IMR-90 (cell line): ENCODE measurements at places on chromosomes 5 and 9.

GRCh38 chr9:133658442-133659431 is 22.6 kb downstream of the DBH start:
- peak; percentile 19 for DNase-seq

GRCh38 chr5:114435220-114435481 is 73.3 kb downstream of the KCNN2 start:
- no peak for DNase-seq

GRCh38 chr5:113292462-113292861 is 142.3 kb downstream of the TSSK1B start:
- DNase-seq, result peak; percentile 32

DNA sequence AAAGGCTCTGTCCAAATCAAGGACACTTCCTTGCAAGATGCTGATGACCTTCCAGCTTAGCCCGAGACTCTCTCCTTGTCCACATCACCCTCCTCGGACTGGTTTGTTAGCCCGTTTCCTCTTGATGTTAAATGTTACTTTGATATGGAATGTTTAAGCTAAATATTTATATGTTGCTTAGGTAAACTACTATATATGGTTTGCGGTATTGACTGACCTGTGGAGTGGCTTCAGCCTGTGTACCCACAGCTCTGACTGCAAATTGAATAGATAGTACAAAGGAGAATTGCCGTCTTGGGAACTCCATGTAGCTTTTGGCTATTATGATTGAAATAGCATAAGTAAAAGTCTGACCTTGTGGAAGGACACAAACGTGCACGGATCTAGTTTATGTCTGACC is 422.0 kb downstream of the YTHDC2 start:
- DNase-seq, result no peak

DNA sequence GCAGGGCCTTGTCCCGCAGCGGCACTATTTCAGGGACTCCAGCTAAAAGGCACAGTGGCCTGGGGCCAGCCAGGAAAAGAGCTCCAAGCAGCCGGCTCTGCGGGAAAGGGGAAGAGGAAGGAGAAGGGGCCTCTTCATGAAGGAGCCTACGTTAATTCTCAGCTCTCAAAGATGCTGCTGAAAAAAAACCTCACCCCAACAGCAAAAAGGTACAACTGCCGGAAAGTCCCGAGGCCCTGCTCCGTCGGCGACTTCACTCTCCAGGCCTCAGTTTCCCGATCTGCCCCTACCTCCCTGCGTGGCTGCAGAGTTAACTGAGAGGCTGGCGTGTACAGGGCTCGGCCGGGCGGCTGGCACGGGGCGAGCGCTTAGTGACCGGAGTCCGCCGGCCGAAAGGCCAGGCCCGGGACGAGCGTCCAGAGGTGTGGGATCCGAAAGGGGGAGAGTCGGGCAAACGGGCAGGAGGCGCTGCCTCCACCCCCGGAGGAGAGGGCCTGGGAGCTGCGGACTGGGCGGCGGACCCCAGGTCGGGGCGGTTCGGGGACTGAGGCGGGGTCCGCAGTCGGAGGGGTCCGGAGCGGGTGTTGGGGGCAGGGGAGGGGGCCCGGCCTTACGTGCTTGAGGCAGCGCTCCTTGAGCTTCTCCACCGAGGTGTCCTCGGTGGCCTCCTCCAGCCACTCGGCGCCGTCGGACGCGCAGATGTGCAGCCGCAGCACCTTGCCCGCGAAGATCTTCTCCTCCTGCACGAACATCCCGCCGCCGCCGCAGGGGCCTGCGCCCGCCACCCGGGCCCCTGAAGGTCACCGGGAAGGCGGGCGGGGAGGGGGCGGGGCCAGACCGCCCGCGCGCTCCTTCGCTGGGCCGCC is 529 bp downstream of the UBAC1 start:
- no peak for DNase-seq

GRCh38 chr5:142977363-142978051 is 207.3 kb downstream of the ARHGAP26 start:
- DNase-seq, result peak; percentile 94

DNA sequence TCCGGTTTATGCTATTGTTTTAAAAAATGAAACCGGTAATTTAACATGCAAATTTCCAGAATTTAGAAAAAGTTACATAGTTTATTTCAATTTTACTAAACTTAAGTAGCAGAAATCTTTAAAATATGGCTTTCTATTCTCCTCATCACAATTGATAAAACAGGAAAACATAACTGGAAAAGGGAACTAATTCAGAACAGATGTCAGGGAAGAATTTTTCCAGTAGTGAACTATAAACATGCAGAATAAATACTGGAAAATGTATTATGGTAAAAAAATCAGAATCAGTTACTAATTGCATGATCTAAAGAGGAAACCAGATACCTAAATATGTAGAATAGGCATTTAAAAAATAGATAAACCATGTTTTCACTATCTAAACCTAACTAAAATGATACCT is 7.3 kb upstream of the NR4A3 start:
- no peak for DNase-seq

DNA sequence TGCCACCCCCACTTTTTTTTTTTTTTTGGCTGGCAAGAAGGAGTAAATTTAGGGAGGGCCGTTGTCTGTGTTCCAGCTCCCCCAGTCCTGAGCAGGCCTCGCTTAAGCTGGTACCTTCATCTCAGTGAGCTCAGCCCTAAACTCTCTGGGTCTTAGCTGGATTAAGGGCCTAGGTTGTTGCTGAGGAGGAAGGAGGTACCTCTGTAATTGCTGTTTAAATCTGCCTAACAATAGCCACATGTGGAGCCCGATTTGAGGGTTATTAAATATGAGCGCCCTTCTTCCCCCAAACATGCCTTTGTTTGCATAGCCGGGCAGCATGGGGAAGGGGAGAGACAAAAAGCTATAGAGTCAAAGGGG is 179.0 kb upstream of the PITX1 start:
- DNase-seq, result no peak

GRCh38 chr5:123460296-123460729 is 37.1 kb upstream of the CEP120 start:
- DNase-seq, result peak; percentile 71

- DNase-seq, result no peak
Observed at GRCh38 chr5:164581889-164582288, 1076.5 kb downstream of the MAT2B start.

DNA sequence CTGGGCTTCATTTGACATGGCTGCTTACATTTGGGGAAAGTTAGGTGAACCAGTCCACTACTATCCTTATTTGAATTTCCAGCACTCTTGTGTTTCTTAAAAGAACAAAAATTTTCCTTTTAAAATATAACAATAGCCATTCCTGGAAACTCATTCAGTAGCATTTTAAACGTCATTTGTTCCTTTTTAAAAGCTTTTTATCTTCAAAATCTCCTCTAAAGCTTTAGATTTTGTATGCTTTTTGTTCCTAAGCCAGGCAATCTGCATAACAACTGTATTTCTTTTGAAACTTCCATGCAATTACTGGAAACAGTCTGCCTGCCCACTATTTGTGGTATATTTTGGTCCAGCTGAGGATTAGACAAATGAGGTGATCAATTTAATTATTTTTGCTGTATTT is 172.2 kb upstream of the PLCXD3 start:
- no peak for DNase-seq

DNA sequence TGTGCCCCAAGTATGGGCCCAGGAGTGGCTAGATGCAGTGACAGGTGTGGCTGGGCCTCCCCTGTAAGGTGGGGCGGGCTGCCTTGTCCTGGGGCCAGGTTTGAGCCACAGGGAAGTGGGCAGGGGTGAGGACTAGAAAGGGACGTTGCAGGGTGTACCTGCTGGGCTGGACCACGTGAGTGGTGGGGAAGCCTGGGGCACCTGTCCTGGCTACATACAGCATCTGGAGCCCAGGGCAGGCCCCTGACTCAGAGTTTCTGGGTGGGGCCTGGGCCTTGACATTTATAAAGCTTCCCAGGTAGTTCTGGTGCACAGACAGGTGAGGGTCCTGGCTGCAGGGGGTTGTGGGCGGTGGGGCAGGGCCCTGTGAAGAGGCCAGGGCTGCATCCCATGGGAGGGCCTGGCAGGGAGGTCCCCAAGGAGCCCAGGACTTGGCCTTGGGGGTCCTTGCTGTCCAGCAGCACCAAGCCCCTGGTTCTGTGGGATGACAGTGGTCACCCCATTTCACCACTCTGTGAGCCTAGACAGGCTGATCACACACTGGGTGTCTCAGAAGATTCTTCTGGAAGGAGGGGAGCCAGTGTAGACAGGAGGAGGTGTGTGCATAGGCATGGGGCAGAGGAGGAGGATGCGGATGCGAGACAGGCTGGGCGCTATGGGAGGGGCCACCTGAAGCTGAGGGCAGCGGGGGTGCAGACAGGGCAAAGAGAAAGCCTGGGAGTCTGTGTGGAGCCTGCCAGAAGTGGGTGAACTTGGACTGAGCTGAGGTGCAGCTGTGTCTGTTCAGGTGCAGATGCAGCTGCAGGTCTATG is 94.0 kb downstream of the PHF2 start:
- DNase-seq, result peak; percentile 13

GRCh38 chr5:143262393-143263174 is 140.9 kb downstream of the NR3C1 start:
- peak; percentile 99 for DNase-seq

- DNase-seq, result no peak
Observed at GRCh38 chr5:158483281-158483860, 616.3 kb downstream of the EBF1 start.

DNA sequence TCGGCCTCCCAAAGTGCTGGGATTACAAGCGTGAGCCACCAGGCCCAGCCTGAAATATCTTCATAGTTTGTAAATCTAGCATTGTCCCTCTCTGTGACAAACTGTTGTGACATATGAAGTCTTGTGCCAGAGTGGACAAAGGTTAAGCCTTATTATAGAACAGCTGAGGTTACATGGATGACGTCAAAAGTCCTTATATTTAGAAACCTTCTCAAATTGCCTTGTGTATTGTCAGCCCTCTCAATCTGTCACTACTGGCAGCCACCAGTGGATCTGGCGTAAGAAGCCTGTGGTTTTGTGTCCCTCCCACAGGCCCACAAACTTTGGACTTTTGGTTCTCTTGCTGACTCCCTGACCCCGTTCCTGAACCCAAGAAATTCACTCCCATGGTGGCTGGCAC is 79.4 kb upstream of the CCDC112 start:
- peak; percentile 61 for DNase-seq
